ENCODE measurements at places on chromosomes 1 and 21. TPM values are rescaled to one million over a fixed set of nuclear protein-coding genes. Genes with fewer than 3 reads are reported as not detected.
A peak's percentile ranks its signal among the peaks of the same experiment; 100 is the strongest.

The DNALI1 gene
- 0.72 TPM for total RNA-seq

The FNDC5 gene
- 3.3 TPM for total RNA-seq

The SLC6A17 gene
- total RNA-seq, result 3.2 TPM

The COL16A1 gene
- 5.1 TPM for total RNA-seq

The CYP4Z1 gene
- total RNA-seq, result not detected

The HES4 gene
- 73.0 TPM for total RNA-seq

The ANGPTL1 gene
- total RNA-seq, result not detected

The DEPDC1 gene
- 18.7 TPM for total RNA-seq

The LRRC38 gene
- not detected for total RNA-seq

- DNase-seq, result no peak
Observed at GRCh38 chr1:221025501-221025900, 146.3 kb downstream of the HLX start.

DNA sequence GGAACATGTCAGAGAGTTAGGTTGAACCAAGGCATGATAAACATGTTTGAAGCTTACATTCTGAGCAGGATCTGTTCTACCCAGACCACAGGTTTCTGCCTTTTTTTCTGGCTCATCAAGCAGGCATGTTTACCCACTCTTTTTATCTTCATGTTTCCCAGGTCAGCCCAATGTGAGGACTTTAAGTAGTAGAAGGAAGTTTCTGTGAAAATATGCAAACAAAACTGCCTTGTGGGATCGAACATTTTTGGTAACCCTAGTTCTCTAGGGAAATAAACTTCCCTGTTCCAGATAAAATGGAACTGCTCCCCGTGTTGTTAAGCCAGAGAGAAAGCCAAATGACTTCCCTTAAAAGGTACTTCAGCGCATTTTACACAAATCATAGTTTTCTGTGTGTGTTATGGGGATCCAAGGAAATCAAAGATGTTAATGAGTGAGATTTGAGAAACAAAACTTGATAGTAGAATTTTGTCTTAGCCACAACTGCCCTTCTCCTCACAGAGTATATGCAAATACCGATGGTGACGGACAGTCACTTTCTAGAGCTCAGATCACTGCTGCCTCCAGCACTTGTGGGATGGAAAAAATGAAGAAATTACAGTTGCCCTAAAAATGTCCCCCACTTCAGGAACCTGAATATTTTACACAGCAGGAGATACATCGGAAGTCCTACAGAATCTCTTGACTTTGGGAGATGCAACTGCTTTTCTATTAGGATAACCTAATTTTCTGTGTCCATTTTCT is 765 bp upstream of the HIPK1 start:
- peak; percentile 14 for DNase-seq

DNA sequence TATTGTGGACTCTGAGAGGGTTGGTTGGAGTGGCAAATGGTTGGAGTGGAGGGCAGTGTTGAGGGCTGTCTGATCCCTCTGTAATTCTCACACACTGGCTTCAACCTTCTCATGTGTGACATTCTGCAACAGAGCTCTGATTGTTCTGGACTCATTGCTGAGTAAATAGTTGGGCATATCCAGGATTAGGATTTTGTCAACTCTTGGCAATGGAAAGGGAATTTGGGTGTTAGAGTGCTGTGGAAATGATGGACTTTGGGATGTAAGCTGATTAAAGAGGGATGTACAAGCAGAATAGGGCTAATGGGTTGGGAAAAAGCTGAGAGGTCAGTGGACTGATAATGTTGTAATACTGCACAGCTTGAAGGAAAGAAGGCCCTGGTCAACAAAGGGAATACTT is 16.5 kb downstream of the TLCD4 start:
- no peak for DNase-seq

GRCh38 chr1:150576794-150577556 is 2.4 kb downstream of the MCL1 start:
- no peak for DNase-seq

GRCh38 chr1:7233237-7233540 is 447.9 kb downstream of the CAMTA1 start:
- no peak for DNase-seq

DNA sequence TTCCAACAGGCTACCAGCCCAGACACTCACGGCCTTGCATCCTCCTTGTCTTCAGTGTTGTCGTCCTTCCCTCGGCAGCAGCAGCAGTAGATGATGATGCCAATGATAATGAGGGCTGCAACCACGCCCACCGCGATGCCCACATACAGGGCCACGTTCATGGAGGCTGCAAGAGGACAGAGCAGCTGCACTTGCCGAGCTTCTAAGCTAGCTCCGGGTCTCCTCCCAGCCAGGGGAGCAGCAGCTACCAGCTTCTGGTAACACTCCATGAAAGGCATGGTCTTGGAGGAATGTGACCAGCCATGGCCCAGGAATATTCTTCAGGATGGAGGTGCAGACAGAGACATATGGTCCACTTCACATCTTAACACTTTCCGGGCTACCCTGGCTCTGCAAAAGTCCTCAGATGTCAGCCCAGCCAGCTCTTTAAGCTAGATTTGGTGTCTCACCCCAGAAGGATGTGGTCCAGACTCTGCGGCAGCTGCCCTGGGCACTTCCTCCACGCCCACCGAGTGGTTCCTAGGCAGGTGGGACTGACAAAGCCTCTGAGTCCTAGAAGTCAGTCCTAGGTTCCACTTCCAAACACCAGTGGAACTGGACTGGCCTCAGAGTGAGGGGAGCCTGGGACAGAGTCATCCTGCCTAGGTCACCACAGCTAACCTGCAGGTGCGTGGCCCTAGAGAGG is 35.1 kb downstream of the GPA33 start:
- DNase-seq, result no peak

DNA sequence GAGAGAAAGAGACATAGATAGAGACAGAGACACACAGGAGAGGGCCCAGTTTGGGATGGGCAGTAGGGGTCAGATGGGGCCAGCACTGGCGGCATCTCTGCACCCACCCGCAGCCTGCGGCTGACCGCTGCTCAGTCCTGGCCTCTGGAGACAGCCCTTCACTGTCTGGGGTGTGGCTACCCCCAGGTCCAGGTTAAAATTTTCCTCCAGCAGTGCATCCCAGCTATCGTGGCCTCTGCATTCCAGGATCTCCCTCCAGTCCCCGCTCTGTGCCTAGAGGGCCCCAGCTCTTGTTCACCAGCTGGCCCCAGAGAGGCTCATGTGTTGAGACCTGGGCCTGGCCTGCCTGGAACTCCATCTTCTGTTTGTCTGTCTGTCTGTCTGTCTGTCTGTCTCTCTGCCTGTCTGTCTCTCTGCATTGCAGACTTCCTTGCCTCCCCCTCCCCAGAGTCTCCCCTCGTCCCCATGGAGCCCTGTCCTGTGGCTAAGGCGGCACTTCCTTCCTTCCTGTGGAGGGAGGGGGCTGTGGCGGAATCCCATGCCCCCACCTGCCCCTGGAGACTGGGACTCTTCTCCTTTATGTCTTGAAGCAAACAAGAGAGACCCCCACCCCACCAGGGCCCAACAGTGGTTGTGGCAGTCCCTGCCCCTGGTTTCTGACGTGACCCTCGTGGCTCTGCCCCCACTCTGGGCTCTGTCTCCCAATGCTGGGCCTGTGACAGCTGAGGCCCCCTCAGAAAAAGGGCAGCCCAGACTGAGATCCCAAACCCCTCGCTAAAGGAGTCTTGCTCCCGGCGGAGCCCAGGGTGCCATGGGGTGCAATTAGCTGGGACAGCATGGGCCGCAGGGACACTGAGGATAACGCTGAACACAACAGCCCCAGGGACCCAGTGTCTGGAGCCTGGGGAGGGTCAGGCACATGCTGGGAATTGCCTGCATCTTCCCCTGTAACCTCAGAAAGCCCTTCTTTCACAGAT is 241.8 kb downstream of the NPHP4 start:
- DNase-seq, result no peak

GRCh38 chr1:199124351-199124750 is 485.5 kb downstream of the PTPRC start:
- no peak for DNase-seq

- DNase-seq, result no peak
Observed at GRCh38 chr21:39484711-39485276, 33.0 kb downstream of the SH3BGR start.

GRCh38 chr1:234065794-234066447 is 161.4 kb downstream of the SLC35F3 start:
- DNase-seq, result peak; percentile 18

DNA sequence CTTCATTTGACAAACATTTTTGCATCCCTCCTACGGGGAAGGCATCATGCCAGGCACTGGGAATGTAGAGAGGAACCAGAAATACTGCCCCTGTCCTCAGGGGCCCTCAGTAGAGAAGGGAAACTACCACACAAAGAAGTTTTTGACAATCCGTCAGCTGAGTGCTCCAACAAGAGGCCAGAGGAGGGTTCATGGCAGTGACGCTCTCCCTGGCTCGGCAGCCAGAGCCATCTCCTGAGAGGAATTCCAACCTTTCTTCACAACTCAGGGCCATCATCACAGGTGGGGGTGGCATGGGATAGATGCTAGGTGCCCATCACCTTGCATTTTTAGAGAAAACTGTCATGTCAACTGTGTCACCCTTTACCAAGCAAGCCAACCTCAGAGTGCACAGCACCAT is 154.1 kb downstream of the HIVEP3 start:
- no peak for DNase-seq

DNA sequence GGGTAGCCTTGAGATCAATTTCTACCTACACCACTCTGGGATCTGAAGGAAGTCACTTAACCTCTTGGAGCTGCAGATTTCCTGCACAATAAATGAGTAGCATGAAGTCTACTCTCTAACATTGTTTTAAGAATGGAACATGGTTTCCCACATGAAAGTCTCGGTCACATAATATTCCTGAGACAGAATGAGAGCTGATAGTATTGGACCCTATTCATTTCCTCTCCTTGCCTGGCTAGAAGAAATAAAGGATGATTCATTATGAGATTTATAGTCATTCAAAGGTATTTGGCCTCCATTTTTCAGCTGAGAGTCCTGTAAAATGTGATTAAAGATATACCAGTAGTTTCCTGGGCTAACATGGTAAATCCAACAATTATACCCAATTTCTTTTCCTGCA is 56.7 kb downstream of the ARHGAP29 start:
- no peak for DNase-seq

DNA sequence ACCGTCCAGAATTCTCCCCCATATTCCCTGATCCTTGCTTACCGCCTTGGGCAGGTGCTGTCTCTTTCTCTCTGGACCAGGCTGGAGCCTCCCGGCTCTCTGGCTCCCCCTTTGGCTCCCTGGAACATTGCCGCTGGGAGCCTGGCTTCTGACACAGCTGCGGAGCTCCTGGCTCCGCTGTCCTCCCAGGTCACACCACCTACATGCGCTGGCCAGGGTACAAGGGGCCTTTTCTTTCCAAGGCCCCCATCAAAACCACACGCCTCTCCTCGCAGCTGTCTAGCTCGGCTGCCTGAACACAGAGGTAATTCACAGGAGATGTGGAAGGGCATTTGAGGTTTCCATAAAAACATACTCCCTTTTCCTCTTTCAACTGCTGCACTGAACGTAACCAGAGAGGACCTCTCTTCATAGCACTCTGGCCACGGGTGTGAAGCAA is 7.5 kb upstream of the ZNF648 start:
- peak; percentile 33 for DNase-seq

DNA sequence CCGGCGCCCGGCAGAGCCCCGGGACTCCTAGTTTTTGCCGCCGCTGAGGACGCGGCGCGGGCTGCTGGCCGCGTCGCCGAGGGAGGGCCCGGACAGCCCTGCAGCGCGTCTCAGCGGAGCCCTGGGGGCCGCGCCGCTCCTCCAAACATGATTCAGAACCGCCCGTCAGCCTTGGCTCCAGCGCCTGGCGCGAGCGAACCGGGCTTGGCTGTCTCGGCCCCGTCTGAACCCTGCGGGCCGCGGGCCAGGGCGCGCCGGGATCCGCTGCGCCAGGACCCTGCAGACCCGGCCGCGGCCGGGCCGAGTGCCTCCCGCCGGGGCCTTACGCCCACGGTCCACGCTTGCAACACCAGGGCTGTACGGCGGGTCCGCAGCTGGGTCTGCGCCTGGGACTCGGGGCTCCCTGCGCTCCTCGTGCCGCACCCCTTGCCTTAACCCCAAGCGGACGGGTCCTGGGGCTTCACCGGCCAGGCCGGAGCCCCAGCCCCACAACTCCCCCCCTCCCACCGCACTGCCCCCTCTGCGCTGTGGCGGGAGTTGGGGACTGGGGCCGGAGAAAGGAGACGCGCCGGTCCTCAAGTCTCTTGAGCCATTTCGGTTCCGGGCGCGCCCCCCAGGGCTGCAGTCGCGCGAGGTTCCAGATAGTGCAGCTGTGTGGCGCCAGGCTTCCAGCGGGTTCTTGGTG is 48.4 kb upstream of the CD34 start:
- DNase-seq, result no peak

DNA sequence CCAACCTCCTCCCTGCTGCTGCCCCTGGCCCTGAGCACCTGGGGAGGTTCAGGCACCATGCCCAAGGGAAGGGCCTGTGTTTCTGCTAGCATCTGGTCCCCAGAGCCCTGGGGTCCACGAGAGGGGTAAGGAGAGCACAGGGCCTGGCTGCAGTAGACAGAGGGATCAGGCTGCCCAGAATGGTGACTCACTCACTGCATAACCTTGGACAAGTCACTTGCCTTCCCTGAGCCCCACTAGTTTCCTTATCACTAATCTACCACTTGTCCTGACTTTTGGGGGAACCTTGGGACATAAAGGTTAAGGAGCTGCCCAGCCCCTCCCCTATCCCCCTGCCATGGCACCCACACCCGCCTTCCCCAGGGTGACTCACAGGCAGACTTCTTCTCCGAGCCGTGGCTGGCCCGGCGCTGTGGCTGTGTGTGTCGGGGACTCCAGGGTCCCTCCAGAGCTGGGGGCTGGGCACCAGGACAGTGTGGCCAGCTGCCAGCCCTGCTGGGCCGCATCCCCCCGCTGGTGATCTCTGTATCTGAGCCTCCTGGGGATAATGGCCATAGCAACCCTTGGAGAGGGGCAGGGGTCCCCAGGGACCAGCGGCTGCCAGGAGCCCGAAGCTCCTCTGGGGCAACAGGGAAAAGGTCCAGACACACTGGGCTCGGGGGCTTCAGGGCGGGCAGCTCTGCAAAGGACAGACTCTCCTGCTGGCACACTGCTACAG is 4.0 kb downstream of the ARHGEF19 start:
- no peak for DNase-seq

DNA sequence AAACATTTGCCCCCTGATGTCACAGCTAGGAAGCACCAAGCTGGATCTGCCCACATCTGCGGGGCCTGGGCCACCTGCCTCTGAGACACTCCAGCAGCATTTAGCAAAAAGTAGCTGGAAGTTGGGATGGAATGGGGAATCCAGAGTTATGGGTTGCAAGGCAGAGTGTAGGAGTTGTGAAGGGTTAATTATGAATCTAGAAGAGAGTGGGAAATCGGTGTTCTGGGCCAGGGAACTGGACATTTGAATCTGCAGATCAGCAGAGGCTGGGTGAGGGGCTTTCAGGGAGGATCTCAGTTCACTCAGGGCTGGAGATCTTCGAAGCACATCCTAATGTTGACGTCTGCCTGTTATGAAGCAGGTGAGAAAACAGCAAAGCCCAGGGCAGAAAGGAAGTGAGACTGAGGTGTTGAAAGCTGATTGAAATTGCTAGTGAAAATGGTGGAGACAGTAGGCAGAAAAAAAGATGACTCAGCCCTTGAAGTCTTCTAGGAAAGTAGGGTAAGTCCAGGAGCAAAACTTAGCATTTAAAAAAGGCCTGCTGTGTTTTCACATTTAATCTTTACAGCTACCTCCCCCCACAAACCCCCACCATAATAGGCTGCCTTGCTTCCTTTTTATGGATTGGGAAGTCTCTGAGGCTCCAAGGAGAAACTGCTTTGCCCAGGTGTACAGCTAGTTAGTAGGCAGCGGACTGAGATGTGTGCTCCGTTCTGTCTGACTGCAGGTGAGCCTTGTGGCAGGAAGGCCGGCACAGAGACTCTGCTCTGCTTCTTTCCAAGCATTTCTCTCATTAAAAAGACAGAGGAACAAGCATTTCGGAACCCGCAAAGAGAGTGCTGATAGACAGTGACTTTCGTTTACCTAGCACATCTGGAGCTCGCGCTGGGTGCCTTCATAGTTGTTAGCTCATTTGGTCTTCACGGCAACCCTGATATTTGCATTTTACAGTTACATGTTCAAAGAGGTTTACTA is 7.2 kb downstream of the VANGL1 start:
- DNase-seq, result no peak
